Lung microvascular endothelial cell (primary cell): ENCODE measurements at places on chromosomes 1 and 21.

DNA sequence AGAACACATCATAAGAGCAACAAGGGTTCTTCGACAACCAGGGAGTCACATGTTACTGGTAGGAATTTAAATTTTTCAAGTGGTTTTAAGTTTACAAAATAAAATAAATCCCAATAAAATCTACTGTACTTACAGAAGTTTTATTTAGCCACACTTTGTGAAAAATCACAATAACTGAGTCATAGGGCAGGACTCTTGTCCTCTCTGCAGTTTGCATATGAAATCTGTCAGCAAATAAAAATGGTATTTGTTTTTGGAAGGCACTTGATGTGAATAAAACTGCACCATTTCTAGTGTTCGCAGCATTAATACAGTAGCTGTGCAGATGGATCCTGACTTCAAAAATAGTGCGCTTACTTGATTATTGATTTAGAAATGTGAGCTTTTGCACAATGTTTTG lies 150.4 kb downstream of the LBR start:
- DNase-seq = no peak

DNA sequence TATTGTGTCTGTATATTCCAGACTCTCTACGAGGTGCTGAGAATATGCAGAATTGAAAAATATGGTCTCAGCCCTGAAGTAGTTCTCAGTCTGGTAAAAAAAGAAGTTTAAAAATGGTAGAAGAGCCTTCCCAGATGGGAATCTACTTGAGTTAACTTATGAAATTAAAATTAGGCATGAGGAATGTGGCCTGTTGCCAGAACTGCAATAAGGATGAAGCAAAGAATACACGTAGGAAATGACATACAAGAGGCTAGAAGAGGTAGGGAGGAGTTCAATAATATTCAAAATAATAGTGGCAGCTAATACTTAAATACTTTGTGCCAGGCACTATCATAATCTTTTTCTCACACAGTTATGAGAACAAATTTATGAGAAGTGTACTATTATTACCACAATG lies 6.3 kb downstream of the ASPM start:
- DNase-seq = no peak

- no peak for DNase-seq
Observed at GRCh38 chr1:20291645-20292084, 990 bp downstream of the VWA5B1 start.

- DNase-seq = no peak
Observed at GRCh38 chr1:88216441-88216840, 467.6 kb upstream of the PKN2 start.

DNA sequence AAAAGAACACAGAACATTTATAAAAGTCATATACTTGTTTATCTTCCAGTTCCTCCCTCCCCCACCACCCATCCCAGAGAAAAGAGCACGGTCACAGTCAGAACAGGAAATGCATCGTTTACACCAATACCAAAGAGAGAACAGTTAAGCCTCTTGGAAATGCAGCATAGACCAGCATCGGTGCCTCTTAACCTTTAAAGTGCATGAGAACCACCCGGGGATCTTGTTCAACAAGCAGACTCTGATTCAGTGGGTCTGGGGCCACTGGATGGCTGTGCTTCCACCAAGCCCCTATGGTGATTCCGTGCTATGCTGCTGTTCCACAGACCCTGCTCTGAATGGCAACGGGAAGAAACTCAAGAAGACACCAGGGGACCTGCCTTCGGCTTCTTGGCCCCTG lies 19.2 kb downstream of the FAM89A start:
- DNase-seq = no peak

GRCh38 chr21:37028570-37028969 lies 22.1 kb downstream of the RIPPLY3 start:
- no peak for DNase-seq

- no peak for DNase-seq
Observed at GRCh38 chr21:45178971-45179370, 104.6 kb downstream of the ADARB1 start.

GRCh38 chr1:57017200-57017599 lies 51.4 kb upstream of the C8B start:
- no peak for DNase-seq

DNA sequence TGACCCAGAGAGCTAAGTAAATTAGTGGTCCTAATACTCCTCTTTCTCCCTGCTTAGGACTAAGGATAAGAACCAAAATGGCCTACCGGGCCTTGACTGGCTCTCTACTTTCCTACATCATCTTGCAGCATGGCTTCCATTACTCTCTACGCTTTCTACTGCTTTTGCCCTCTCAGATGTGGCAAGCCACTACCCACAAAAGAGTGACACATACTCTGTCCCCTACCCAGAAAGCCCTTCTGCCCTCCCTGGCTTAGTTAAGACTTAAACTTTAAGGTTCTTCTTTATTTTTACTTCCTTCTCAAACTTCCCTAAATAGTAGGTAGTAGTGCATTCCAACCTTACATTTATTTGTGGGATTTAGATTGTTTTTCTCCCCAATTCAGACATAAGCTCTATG lies 228.1 kb downstream of the TPR start:
- no peak for DNase-seq

DNA sequence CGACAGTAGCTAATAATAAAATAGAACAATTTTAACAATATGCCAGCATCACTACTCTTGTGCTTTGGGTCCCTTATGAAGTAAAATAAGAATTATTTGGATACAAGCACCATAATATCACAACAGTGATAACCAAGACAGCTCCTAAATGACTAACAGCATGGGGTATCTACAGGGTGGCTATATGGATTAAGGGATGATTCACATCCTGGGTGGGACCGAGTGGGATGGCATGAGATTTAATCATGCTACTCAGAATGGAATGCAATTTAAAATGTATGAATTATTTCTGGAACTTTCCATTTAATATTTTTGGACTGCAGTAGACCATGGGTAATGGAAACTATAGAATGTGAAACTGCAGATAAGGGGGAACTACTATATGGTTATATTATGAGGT lies 28.1 kb upstream of the B3GALNT2 start:
- no peak for DNase-seq

DNA sequence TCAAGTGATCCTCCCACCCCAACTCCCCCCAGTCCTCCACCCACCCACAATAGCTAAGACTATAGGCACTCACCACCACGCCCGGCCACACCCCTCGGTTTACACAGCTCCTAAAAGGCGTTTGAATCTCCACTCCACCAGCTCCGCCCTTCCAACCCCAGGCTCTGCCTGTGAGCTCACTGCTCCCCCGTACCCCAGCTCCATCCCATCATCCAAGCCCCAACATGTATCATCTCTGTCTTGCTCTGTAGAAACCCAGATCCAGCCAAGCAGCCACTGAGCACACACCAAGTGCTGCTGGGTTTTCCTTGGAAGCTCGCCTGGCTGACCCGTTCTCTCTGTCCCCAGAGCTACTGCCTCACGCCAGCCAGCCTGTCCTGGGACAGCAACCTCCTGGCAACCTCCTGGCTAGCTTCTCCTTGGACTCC lies 12.0 kb upstream of the S100A2 start:
- DNase-seq = no peak

GRCh38 chr1:65751961-65752360 lies 40.7 kb upstream of the PDE4B start:
- DNase-seq = no peak

DNA sequence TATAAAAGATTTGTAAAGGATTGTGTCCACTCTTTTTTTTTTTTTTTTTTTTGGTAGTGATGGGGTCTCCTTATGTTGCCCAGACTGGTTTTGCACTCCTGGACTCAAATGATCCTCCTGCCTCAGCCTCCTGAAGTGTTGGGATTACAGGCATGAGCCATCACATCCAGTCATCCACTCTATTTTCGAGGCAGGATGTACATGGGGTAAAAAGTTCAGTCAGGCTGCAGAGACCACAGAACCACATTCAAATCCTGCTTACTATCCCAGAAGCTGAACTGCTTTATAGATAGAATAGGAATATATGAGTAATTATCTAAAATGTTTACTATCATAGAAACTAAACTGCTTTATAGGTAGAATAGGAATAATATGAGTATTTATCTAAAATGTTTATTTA lies 26.0 kb upstream of the KCNK2 start:
- peak; percentile 5 for DNase-seq

- DNase-seq = no peak
Observed at GRCh38 chr1:119865627-119866026, 30.7 kb downstream of the ADAM30 start.

GRCh38 chr1:157091186-157091585 lies 8.4 kb downstream of the ETV3L start:
- DNase-seq = no peak

GRCh38 chr1:3654549-3655281 lies 2.4 kb downstream of the TP73 start:
- DNase-seq = no peak

DNA sequence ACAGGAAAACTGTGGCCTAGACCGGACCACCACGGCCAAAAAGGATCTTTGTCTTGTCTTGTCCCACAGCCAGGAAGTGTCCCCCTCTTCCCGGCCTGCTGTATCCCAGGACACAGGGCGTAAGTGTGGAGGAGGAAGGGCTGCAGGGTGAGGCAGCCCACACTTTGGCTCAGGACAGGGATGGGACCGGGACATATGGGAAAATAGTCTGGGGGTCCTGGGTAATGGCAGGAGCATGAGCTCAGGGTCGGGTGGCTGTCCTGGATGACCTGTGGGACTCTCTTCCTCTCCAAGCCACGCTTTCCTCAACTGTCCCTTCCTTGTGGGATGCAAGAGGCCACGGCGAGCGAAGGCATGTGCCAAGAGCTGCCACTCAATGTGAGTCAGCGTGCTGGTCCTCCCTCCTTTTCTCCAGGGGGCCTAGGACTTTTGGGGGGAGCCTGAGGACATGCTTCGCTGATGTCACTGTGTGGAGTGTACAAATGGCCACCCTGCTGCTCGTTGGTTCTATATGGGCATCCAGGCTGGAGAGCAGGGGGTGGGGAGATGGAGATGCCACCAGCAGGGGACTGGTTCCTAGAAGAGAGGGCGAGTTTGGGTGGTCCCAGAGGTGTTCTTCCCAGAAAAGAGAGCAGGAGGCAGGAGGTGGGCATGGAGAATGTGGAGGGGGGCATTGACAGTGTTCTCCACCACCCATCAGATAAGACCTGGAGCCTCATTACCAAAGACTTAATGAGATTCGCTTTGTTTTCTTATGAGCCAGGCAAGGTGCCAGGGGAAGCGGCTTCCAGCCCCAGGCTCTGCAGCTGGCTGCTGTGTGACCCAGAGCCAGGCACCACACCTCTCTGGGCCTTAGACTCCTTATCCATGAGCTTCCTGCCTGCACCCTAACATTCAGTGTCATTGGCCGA lies 11.5 kb upstream of the PADI1 start:
- no peak for DNase-seq

DNA sequence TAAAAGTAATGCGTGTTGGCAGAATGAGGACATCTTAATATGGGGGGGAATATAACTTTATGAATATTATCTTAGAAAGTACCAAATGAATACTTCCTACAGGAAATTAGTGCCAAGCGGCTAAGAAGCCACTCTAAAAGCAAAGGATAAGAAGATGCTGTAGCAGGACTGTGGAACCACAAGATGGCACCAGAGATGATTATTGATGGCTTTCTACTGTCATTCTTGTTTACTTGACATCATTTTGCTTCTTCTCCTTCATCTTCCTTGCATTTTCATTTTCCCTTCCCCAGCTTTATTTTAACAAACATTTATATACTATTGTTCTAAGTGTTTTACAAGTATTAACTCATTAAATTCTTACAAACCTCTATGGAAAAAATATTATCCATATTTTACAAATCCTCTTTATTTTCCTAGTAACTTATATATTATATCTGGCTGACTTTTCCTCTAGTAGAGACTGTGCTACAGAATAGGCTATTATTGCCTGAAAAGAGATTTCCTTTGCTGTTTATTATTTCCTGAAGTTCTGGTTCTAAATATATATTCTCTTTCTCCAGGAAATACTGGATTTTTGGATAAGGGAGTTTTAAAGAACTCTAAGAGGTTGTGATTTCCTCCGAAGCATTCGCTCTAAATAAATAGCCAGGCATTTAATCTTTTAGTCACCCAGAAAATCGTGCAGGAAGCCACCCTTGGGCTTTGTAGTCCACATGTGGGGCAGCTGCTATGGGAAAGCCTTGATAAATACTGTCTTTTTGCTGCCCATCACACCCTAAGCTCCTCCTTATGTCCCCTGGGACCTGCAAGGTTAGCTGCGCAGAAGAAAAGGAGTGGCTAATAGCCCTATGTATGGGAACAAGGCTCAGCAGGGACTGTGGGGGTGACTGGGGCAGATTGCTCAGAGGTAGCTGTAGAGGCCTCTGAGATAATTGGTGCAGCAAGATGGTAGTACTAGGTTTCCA lies 69.8 kb downstream of the TPR start:
- peak; percentile 15 for DNase-seq
